GM23248 (cell line): ENCODE measurements at places on chromosomes 4 and X. TPM values are rescaled to one million over a fixed set of nuclear protein-coding genes. Genes with fewer than 3 reads are reported as not detected.

- DNase-seq: peak; percentile 28
These were observed 95.6 kb downstream of the PHOX2B start for GRCh38 chr4:41652971-41653370.

- no peak for DNase-seq
These were observed 134.9 kb downstream of the C4orf33 start for GRCh38 chr4:129230846-129231245.

- DNase-seq: peak; percentile 60
These were observed 50.0 kb upstream of the TRIM2 start for GRCh38 chr4:153154007-153154975.

DNA sequence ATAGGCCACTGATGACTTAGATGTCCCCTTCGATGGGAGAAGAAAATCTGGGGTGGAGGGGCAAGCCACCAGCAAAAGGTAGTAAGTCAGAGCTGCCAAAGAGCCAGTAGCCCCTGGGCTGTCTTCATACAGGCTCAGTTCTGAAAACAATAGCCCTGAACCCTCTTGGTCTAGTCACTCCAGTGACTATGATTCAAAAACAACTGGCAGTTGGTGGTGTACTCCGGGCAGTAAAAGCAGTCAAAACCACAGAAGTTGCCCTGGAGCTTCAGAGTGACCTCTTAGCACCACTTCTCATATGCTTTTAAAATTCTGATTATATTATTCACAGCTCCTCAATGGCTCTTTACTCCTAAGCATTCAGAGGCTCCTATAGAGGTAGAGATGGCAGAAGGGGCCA lies 164.3 kb upstream of the MAMLD1 start:
- peak; percentile 56 for DNase-seq

- no peak for DNase-seq
These were observed 801.0 kb upstream of the IGFBP7 start for GRCh38 chr4:57911203-57911602.

Gene CAPN6
- not detected in 2 replicates for polyA plus RNA-seq

Gene ABCG2
- 0.05 and 0.14 TPM in 2 replicates for polyA plus RNA-seq
